ENCODE measurements at places on chromosomes 13 and 19.

GRCh38 chr13:45909673-45910072 is 58.1 kb upstream of the SIAH3 start:
- DNase-seq: no peak

DNA sequence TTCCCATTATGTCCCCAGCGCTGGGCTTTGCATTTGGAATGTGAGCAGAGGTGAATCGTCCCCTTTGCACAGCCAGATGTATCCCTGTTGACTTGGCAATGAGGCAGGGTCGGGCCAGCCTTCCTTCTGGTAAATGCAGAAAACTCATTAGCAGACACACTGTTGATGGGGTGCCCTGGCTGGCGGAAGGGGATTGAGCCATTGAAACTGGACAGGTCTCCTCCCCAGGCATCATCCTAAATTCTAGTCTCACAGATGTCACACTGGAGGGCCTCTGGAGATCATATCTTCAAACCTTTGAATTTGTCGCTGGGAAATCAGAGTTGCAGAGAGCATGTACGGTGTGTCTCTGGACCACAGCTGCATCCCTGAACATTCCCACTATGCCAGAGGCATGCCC is 219.5 kb upstream of the TSHZ3 start:
- DNase-seq: no peak

- peak; percentile 8 for DNase-seq
These were observed 69.9 kb downstream of the GPC5 start for GRCh38 chr13:91468301-91468700.

DNA sequence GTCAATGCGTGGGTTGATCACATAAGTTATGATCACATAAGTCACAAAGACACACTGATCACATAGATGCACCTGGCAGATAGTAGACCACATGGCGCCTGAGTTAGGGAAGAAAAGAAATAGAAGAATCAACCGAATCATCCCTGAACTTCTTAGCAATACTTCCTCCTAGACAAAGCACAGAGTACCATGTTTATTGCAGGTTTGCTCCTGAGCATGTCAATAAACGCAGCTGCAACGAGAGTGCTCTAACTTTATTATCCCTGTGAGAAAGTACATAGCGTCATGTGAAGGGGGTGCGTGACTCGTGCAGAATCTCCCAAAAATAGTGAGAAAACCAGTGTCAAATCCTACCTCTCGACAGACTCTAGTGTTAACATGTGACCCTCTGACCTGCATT is 17.3 kb downstream of the NCR1 start:
- no peak for DNase-seq

GRCh38 chr19:47000373-47000772 is 19.3 kb upstream of the NPAS1 start:
- no peak for DNase-seq

- peak; percentile 17 for DNase-seq
These were observed 67.8 kb downstream of the SUCLA2 start for GRCh38 chr13:47932950-47933923.

DNA sequence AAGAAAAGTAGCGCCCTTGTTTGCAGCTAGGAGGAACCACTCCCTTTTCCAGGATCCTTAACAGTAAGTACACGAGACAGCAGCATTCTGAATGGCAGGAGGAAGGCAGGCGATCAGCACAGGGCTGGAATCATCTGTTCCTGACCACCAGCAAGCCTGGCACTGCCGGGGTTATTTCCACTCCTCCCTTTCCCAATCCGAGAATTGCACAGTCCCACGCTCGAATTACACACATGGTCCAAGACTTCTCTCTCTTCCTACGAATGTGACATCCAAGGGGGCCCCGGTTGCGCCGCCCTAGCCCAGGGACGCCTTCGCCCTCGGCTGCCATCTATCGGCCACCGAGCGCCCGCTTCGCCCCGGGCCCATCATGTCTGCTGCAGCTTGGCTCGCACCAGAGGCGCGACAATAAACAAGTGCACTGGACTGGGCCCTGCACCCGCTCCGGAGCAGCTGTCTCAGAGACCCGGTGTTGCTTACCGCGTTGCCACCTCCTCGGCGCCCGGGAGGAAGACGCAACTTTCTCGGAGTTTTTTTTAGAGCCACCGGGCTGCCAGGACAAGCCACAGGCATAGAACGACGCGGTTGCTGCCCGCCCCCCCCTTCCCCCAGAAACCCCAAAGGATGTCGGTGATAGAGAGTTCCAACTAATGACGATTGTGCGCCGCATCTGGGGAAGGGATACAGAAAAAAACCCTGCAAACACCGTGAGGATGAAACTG is at the start of gene SLITRK5:
Gene SLITRK5 (plus strand): TSS at position 341 of the 722 bp plus-strand sequence. CDS start 4,018 bp downstream, outside the sequence.
- DNase-seq: peak; percentile 16

- peak; percentile 93 for DNase-seq
These were observed 12.5 kb downstream of the ZNF611 start for GRCh38 chr19:52722062-52723003.

DNA sequence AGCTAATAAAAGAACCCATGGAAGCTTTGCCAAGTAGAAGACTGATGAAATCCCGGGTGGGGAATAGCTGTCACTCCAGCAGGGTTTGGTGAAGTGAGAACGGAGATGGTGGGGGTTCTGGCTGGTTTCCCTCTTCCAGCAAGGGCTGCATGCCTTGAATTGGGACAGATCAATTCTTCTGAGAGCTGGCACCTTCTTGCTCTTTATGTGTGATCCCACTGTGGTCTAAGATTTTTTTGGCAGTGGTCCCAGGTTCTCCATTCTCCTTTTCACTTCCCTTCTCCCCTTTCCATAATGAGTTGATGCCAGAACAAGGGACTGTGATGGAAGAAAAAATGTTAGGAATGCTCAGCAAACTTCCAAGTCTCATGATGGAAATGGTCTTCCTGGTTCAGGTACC is 50.0 kb downstream of the TNFSF11 start:
- DNase-seq: no peak

DNA sequence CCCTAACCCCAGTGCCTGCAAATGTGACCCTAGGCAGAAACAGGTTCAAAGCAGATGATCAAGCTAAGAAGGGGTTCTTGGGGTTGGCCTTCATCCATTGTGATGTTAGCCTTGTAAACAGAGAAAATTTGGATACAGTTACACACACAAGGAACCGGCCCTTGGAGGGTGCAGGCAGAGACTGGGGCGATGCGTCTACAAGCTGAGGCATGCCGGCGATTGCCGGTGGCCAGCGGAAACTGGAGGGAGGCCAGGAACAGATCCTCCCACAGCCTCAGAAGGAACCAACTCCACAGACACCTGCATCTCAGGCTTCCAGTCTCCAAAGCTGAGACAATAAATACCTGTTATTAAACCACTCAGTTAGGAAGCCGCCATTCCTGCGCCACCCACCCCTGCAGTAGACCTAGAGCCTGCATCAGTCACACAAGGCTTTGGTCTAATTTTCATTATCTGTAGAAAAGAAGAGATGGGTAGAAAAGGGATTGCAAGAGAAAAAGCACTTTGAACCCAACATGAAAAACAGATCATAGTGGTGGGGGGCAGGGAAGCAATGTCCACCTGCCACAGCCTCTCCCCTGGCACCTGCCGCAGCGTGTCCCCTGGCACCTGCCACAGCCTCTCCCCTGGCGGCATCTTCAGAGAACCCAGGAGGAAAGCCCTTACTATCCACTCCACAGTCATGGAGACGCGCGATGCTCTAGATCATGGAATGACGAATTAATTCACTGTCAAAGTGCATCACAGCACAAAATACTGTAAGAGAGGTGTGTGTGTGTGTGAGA is 119.7 kb upstream of the SOX1 start:
- DNase-seq: no peak

DNA sequence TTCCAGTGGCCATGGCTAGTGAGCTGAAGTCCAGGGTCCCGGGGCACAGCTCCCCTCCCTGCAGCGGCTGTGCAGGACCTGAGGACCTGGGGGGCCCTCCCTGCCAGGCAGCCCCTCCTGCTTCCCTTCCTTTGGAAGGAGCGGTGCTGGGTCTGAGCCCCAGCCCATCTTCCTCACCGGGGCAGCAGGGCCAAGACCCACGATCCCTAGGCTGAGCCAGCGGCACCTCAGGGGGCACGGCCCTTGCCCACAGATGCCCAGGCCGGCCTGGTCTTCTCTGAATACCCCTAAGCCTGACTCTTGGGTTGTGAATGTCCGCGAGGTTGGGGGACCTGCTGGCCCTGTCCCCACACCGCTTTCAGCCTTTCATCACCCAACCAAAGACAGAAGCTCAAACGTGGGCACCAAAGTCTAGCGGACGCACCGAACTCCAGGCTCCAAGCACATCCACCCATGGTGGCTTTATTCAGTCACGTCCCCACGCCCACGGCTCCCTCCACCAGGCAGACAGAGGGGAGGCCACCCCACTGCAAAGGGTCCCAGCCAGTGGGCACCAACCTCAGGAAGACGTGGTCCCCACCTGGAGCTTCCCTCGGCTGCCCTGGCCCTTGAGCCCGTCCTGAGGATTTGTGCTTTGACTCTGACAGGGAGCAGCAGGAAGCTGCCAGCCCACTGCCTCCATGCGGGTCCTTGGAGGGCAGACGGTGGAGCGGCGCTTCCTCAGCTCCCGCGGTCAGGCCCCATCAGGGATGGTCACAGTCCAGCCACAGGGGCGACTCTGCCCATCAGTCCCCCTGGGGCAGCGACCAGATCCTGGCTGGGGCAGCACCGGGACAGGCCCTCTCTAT is 8.3 kb upstream of the MEX3D start:
- DNase-seq: no peak

DNA sequence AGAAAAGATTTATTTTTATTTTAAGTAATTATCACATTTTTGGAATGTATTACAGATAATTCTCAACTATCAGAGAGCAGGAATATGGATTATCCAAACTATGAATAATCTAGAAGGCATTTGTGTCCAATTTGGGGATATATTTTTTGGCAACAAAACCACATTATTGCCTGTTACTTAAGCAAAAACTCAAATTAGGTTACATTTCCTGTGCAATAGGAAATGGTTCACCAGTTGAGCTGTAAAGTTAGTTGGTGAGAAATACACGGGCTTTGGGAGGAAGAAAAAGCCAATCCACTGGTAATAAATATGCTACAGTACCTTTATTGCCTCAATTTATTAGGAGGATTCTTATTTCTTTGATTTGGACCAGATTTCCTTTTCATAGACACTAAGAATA is 1075.2 kb downstream of the PCDH9 start:
- DNase-seq: peak; percentile 16

DNA sequence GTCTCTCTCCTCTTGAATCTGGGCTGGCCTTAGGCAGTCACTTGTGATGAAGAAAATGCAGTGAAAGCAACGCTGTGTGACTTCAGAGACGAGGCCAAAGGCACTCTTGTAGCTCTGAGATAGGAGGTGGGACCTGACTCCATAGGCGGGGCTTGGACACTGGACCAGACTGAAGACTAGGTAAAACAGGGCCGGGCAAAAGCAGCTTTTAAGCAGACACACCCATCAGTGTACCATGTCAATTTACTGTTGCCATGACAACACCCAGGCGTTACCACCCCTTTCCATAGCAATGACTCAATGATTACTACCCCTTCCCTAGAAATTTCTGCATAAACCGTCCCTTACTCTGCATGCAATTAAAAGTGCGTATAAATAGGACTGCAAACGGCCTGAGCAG is 6.6 kb upstream of the EID2 start:
- no peak for DNase-seq

DNA sequence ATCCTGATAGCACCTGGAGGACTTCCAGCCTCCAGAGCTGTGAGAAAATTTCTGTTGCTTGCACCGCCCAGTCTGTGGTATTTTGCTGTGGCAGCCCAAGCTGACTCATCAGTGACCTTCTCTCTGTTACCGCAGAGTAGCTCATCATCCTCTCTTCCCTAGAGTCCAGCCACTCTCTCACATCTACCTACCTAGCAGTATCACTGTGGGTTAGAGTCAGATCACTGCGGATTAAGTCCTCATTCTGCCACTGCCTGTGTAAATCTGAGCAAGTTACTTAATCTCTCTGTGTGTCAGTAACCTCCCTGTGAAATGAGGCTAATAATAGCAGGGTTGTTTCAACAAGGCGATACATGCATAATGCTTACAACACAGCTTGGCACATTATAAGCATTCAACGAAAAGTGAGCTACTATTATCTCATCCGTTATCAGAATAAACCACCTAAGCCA is 40.3 kb upstream of the USPL1 start:
- DNase-seq: peak; percentile 95

DNA sequence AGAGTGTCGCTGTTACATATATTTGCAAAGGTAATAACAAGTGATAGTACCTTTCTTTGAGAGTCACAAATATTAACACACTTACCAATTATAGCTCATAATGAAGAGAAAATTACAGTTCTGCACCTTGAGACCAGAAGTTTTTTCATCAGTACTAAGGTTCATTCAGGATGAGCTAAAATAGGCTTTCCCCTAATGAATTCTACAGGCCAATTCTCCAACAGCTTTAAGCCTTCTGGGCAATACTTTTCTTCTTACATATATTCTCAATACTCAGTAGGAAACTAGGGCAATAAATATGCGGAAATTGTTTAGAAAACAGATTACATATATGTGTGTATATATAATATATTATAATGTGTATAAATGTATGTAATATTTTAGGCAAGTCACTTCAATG is 2672.8 kb upstream of the PCDH20 start:
- DNase-seq: no peak

GRCh38 chr13:101996954-101997353 is 404.9 kb downstream of the FGF14 start:
- no peak for DNase-seq

- no peak for DNase-seq
These were observed 250.1 kb downstream of the ZNF536 start for GRCh38 chr19:30622276-30622675.

GRCh38 chr13:91158017-91158395 is 189.5 kb upstream of the MIR17HG start:
- DNase-seq: no peak

DNA sequence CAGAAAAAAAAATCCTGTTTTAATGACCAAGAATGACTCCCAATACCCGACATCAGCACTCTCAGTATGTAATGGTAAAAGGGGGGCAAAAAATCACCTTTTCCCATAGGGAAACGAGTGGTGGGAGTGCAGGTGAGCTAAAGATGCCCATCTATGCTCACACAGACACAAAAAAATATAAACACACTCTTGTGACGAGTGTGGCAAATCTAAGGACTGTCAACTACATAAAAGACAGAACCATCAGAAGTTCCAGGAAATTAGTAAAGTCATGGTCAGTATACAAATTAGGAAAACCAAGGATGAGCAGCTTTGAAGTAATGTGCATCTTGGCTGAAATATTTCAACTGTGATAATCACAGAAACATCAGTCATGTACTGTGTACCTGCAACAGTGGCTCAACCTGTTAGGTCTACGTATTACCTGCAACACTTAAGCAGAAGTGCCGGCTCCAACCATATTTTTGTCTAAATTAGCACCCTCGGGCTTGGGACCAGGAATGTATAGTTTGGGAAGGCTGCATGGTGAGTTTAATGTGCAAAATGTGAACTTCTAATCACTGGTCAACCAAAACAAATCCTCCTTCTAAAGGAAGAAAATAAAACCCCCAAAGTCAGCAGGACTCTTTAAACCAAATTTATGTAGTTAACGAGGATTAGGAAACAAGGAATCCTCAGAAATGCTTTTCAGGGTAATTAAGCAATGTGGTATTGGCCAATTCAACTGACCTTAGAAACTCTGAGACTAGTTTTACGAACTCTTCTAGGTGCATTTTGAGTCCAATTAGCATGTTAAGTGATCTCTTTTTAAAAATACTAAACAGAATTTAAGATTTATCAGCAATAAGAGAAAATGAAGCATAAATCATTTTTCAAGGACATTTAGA is 24.3 kb downstream of the ANKRD10 start:
- DNase-seq: no peak

GRCh38 chr13:73366241-73366640 is 307.4 kb downstream of the KLF5 start:
- DNase-seq: no peak

- DNase-seq: no peak
These were observed 5.3 kb upstream of the PRKCG start for GRCh38 chr19:53876651-53877224.
